ENCODE measurements at places on chromosomes 2 and 18. TPM values are rescaled to one million over a fixed set of nuclear protein-coding genes. Genes with fewer than 3 reads are reported as not detected.

- no peak for DNase-seq
These were observed 334.5 kb downstream of the ARHGAP15 start for GRCh38 chr2:143463719-143464118.

IL36A gene
- not detected for total RNA-seq

GPR39 gene
- not detected for total RNA-seq

DNA sequence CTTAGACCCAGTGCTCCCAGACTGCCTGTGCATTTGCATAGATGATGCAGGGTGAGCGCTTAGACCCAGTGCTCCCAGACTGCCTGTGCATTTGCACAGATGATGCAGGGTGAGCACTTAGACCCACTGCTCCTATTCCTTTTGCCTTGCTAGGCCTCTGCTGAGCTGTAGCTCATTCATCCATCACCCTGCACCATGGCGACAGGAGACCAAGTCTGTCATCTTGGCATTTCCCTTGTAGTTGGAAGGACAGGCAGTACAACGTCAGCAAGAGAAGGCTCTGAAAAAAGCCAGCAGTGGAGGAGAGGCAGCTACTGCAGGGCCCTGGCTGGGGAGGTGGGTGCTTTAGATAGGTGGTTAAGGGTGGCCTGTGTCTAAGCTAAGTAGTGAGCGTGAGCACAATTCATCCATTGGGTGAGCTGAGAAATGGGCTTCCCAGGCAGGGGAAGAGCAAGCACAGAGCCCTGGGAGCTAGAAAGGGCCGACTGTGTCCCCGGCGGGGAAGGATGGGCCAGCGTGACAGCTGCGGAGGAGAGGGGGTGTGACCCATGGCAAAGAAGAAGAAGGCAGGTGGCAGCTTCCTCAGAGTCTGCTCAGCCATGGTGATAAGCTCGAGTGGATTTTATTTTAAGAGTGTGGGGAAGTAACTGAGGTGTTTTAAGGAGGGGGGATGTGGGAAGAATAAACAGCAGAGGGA is 108.8 kb downstream of the LPIN1 start:
- DNase-seq, result no peak

- no peak for DNase-seq
These were observed 138.1 kb downstream of the B3GNT2 start for GRCh38 chr2:62334009-62334408.

DNA sequence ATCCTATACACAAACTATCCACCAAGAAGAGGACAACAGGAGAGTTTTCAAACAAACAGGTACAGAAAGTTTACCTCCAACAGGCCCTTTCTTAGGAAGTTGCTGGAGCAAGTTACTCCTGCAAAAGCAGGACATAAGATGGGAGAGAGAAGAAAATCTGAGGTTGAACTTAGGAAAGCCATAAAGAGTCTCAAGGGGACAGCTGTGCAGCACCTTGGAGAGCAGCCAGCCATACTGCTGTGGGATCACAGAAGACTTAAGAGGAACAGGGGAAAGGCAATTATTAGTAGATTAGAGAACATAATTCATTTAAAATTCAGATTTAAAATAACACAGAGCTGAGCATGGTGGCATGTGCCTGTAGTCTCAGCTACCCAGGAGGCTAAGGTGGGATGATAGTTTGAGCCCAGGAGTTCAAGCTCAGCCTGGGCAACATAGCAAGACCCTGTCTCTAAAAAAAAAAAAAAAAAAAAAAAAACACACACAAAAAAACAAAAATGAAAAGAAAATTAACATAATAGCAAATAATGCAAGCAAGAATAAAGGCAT is 148.1 kb upstream of the SIX3 start:
- no peak for DNase-seq

DNA sequence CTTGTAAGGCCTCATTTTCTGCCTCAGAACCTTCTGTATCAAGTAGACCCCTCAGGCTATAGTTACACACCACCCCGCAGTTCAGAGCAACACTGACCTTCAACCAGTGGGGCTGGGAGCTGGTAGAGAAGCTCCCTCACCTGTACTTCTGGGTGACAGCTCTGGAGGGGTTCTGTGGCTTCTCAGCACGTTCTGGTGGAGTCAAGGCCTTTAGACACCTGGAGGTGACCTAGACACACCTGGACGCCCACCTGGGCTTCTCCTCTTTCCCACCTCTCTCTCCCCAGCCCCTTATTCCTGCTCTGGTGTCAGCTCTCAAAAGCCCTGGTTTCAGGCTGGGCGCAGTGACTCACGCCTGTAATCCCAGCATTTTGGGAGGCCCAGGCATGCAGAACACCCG is 7.3 kb upstream of the CIB4 start:
- DNase-seq, result no peak

TMEM198 gene
- total RNA-seq, result 1.1 TPM

- DNase-seq, result no peak
These were observed 764.3 kb downstream of the METTL4 start for GRCh38 chr18:1806884-1807615.

FER1L5 gene
- total RNA-seq, result not detected

SLC9A4 gene
- total RNA-seq, result 0.10 TPM

GRCh38 chr18:40355726-40356125 is 1599.3 kb upstream of the PIK3C3 start:
- DNase-seq, result no peak

DNA sequence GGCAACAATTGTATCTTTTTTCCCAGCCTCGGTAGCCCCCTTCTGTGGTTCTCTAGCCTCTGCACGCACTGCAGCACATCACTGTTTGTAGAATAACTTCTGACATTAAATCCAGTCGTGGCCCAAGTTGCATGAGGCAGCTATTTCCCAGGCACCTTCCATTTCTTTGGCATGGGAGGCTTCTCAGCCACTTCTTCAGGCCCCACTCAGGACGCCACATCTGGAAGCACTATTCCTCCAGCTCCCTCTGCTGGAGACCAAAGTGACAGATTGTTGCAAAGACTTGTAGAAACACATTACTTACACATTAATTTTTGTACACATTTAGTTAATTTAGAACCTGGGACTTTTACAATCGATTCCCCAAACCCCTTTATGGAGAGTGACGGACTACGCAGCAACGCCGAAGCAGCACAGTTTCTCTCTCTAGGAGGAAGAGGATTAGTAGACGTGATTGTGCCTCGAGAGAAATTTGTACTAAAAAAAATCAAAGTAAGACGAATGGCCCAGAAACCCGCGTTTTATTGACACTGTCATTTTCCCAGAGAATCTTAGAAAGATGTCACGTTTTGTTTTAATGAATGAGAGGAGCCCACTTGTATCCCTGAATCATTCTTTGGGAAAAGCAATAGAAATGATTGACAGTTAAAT is 57.8 kb upstream of the RGPD5 start:
- DNase-seq, result peak; percentile 50

DNA sequence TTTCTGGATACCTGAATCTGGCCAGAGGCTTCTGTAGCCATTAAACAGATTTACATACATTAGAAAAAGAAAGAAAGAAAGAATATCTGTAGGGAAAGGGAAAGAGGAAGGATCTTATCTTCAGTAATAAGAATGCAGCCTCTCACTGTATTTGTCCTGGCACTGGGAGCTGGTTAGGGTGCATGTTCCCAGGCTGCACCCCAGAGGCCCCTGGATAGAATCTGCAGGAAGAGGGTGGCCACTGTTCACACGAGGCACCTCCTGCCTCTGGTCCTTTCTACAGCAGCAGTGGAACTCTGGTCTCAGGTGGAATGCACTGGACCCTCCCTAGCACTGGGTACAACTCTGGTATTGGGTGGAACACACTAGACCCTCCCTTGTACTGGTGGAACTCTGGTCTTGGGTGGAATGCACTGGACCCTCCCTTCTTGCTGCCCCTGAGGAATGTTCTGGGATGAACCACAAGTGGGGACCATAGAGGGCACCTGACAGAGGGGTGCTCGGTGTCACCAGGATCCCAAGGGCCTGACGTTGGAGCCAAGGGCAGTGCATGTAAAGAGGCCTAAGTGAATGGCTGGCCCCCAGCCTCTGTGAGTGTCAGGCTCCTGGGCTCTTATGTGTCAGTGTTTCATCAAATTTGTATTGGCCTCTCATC is 27.4 kb upstream of the PXDN start:
- DNase-seq, result no peak

GRCh38 chr2:89829828-89830227 is 1138.4 kb downstream of the RPIA start:
- DNase-seq, result no peak
